Posterior cingulate gyrus (tissue), 11 donors: ENCODE measurements at places on chromosomes 4 and X.

GRCh38 chrX:23633834-23634580 lies 33.3 kb upstream of the PRDX4 start:
- no peak for DNase-seq

DNA sequence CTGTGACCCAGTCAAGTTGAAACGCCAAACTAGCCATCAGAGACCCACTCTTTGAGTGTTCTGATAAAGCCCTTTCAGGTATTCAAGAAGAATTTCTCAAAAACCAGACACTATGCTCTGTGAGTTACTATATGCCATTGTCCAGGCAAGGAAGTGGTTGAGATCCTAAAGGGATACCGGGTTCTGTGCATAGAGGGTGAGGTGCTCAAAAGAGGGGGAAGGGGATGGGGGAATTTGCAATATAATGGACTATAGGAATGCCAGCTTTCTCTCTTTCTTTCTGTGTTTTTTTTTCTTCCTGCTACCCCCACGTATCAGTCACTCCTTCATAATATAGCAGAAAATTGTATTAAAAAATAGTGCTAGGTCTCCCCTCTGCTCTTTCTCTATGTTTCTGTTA lies 1619.0 kb downstream of the STIM2 start:
- no peak for DNase-seq

DNA sequence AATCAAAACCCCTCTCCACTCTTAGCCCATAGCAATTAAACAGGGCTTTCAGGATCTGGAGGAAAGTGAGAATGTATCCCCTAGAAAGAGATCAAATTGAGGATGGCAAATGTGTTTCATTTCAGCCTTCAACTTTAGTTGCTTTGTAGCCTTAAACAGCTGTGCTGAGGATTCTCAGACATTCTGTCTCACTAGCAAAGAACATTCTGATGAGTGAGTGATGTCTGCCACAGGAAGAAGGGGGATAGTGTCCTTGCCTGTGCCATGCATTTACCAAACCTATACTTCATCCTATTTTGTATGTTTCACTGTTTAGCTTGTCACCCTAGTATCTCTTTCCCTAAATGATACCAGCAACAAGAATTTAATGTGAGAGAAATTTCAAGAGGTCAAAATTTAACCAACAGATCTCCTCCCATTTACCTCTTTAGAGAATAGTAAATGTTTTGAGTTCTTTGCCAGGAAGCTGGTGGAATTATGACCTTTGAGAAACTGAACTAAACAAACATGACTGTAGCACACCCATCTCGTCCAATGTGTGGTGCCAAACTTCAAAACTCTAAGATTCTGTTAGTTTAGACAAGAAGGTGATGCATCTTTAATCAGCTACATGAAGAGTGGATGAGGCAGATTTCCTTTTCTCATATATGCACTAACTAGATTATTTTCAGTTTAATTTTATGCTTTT lies 165.6 kb downstream of the PALLD start:
- DNase-seq = no peak

DNA sequence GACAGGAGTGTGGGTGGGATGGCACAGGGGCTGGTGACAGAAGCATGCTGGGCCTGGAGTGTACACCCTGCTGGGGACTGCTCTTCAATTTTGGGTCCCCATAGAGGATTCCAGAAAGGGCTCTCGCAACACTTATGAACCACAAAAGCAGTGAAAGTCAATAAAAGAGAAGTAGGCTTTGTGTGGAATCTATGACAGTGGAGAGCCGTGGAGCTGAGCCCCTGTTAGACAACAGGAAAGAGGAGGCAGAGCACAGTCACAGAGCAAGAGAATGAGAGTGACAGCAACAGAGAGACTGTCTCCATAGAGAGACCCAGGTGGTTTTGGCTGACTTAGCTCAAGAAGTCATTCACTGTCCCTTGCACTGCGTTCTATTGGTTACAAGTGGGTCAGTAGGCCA lies 135.1 kb upstream of the ATP6AP2 start:
- no peak for DNase-seq

DNA sequence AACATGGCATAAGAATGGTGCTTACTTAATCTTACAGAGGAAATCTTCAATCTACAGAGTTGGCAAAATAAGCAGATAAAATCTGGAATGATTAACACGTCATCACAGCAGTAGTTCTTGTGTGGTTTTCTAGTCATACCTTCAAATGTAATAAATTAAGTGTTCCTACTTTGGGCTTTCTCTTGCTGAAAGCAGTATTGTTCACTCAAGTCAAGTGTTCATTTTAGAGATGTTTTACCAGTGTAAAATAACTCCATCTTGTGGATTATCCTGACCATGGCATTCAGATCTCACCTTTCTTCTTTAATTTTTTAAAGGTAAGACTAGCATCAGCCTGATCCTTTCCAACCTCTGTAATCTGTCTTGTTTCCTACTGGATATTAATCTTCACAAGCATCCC lies 72.9 kb downstream of the ADAMTS3 start:
- no peak for DNase-seq

DNA sequence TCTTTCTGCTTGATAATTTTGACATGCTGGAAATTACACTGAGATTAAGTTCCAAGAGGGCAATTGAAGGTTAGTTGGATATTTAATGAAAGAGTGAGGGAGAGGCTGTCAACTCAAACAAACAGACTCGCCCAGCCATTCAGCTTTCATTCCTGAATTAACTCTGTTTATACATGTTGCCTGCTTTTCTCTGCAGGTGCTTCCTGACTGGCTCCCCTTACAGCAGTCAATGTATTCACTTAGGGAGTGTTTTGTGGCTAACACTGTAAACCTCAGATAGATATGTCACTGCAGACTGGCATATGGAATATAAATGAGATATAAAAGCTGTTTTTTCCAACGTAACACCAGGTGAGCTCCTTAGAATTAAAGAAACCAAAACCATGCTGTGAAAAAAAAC lies 28.7 kb downstream of the TMPRSS11A start:
- no peak for DNase-seq
